ENCODE measurements at places on chromosomes 1 and 21.

DNA sequence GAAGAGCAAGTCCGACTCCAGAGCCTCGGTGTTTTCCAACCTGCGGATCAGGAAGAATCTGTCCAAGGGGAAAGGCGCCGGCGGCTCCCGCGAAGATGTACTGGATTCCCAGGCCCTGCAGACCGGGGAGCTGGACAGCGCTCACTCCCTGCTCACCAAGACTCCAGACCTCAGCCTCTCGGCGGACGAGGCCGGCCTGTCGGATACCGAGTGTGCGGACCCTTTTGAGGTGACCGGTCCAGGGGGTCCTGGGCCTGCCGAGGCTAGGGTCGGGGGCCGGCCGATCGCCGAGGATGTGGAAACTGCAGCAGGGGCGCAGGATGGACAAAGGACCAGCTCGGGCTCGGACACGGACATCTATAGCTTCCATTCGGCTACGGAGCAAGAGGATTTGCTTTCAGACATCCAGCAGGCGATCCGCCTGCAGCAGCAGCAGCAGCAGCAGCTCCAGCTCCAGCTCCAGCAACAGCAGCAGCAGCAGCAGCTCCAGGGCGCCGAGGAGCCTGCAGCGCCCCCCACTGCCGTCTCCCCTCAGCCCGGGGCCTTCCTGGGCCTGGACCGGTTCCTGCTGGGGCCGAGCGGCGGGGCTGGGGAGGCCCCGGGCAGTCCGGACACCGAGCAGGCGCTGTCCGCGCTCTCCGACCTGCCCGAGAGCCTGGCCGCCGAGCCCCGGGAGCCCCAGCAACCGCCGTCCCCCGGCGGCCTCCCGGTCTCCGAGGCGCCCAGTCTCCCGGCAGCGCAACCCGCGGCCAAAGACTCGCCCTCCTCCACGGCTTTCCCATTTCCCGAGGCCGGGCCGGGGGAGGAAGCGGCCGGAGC, 827 bp downstream of the FMN2 start:
- no peak for DNase-seq

GRCh38 chr21:31204801-31205200, 139.3 kb downstream of the TIAM1 start:
- DNase-seq: no peak

GRCh38 chr1:171898941-171899340, 57.6 kb downstream of the DNM3 start:
- DNase-seq: no peak

DNA sequence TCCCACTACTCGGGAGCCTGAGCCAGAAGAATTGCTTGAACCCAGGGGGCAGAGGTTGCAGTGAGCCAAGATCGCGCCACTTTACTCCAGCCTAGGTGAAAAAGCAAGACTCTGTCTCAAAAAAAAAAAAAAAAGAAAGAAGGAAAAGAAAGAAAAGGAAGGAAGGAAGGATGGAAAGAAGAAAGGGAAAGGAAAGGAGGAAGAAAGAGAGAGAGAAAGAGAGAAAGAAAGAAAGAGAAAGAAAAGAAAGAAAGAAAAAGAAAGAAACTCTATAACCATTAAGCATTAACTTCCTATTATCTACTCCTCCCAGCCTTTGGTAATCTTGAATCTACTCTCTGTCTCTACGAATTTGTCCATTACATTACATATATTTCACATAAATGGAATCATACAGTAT, 6.9 kb upstream of the NFASC start:
- DNase-seq: no peak

DNA sequence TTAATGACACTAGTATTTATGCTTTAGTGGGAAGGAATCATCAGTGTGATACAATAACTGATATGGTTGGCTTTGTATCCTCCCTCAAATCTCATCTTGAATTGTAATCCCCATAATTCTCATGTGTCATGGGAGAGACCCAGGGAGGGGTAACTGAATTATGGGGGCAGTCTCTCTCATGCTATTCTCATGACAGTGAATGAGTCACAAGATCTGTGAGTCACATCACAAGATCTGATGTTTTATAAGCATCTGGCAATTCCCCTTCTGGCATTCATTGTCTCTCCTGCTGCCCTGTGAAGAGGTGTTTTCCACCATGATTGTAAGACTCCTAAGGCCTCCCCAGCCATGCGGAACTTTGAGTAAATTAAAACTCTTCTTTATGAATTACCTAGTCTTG, 1760.3 kb downstream of the NCAM2 start:
- DNase-seq: no peak

- no peak for DNase-seq
These were observed 16.2 kb downstream of the SYF2 start for GRCh38 chr1:25216123-25216522.
